ENCODE measurements at places on chromosomes 5 and 9.

GRCh38 chr9:35832814-35833213 is 3.8 kb downstream of the TMEM8B start:
- DNase-seq = no peak

GRCh38 chr9:77916410-77916819 is 115.2 kb downstream of the GNAQ start:
- DNase-seq = no peak

DNA sequence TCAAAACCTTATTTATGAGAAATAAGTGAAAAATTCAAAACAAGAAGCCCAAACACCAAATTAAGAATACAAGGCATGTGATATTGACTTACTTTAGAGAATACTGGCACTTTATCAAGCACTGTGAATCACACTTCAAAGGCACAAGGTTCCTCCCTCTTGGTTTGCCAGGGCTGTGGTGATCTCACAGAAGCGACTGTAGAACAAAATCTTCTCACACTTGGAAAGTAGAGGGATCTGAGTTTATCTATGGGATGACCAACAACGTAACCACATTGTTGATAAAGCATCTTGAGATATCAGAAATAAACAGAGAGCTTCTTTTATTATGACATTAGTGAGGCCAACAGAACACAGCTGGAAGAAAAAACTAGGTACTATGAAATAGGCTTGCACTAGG is 295.9 kb downstream of the NFIB start:
- DNase-seq = no peak

GRCh38 chr5:104189031-104189430 is 626.4 kb upstream of the NUDT12 start:
- no peak for DNase-seq

DNA sequence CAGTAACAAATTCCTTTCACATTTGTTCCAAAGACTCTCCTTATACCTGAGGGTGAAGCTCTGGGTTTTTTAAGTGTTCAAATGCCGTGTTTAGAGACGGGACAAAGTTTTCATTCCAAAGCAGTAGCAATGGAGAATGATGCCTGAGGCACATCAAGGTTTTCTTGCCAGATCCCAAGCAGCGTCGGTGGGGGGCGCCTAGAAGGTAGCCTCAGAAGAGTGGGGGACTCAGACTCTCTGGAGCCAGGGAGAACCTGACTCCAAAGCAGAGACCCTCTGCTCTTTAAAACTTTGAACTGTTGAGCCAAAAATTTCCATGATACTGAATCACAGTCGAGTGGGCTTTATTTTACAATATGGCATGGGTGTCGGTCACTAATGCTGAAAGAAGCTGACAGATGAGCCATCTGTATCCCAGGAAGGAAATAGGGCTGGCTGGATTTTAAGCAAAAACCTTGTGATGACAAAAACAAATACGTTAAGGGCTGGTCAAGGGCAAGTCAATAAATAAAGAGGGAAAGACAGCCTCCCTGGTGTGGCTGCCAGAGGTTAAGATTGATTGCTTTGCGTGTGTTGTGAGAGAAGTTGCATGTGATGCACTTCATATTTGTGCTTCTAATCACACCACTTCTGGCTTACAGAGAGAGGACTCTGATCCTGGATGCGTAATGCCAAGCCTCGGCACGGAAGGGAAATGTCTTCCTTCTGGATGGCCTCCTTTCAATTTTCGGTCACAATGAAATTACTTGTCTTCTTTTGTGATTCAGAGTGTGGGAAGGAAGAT is 161.1 kb upstream of the EFNA5 start:
- no peak for DNase-seq

- DNase-seq = no peak
These were observed 26.4 kb upstream of the TYRP1 start for GRCh38 chr9:12666813-12667212.

GRCh38 chr9:114060711-114061110 is 17.4 kb downstream of the AMBP start:
- DNase-seq = no peak

DNA sequence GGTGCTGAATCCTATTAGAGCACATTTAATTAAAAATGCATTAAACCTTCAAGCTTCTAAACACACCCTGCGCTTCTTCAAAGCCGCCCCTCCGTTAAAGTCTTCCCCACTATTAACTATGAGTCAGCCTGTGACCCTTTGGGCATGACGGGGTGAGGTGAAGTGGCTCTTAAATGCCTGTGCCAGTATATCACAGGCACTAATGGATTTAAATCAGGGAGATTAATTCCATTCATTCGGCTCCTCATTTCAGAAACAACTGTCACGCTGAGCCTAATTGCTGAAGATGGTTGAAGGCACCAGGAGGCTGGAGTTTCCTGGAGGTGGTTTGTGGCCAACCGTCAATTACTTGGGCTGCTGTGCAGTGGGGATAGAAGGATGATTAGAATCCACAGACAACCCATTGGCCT is 192.6 kb upstream of the MSX2 start:
- no peak for DNase-seq

GRCh38 chr9:105930011-105930627 is 235.8 kb downstream of the TMEM38B start:
- no peak for DNase-seq

DNA sequence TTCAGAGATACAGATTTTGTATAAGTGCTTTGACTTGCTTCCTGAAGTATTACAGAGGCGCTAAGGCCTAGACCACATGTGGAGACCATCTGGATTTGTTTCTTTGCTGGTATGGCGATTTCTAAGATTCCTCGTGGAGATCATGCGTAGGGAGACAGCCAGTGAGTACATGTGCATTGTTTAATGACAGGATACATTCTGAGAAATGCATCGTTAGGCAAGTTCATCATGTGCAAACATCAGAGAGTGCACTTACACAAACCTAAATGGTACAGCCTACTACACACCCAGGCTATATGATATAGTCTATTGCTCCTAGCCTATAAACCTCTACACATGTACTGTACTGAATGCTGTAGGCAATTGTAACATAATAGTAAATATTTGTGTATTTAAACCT is 16.5 kb upstream of the CEP120 start:
- no peak for DNase-seq

DNA sequence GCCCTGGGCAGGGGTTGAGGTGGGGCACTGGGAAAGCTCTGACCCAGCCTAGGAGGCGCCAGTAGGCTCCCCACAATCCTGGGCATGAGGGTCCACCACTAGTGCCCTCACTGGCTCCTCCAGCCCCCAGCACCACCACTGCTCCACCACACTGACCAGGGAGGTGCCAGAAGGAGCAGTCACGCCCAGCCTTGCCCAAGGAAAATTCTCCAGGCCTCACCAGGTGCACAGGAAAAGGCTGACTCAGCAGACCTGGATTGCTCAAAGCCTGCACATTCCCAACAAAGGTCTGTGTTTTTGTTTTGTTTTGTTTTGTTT is 62.9 kb downstream of the ZNF354C start:
- DNase-seq = no peak

GRCh38 chr5:51383131-51384121 is at the start of gene ISL1:
ISL1 (plus strand) TSS chr5:51383448; CDS start chr5:51383672, 224 bp downstream.
- DNase-seq = no peak

DNA sequence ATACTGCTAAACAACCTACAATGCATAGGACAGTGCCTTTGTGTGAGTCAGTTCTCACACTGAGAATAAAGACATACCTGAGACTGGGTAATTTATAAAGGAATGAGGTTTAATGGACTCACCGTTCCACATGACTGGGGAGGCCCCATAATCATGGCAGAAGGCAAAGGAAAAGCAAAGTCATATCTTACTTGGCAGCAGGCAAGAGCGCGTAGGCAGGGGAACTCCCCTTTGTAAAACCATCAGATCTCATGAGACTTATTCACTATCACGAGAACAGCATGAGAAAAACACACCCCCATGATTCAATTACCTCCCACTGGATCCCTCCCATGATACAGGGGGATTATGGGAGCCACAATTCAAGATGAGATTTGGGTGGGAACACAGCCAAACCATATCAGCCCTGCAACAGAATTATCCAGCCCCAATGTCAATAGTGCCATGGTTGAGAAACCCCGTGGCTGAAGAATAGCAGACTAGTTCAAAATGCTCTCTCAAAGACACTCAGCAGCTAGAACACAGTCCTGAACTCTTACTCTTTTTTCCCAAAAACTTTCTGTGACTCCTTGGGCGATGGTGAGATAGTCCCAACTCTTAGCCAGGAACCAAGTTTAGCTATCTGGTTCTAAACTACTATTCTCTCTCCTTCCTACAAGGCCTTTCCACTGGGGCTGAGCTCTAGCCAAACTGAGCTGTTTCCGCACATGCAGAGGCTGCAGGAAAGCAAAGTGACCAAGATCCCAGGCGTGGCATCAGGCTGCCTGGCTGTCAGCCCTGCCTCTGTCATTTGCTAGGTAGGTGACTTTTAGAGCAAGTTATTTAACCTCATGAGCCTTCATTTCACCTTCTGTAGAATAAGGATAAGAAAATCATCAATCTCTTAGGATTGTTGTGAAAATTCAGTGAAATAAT is 21.7 kb downstream of the FAT2 start:
- DNase-seq = no peak

GRCh38 chr9:21833090-21833801 is 30.8 kb downstream of the MTAP start:
- no peak for DNase-seq

DNA sequence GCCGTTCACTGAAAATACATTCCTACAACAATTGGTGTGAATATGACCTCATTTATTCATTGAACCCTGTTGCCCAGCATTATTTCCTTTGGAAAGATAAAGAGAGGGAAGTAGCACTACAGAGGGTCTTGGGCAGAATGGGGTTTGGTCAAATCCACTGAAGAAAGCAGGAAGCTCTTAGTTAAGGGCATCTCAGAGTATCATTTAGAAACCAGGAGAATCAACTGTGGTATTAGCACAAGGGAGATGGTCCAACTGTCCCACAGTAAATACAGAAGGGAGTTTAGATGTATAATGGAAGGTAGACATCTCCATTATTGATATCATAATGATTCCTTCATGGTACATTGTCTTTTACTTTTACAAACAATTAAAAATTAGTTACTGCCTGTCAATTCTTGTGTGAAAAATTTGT is 47.1 kb downstream of the LIX1 start:
- DNase-seq = no peak

- no peak for DNase-seq
These were observed 39.8 kb downstream of the SERINC5 start for GRCh38 chr5:80216096-80216495.

DNA sequence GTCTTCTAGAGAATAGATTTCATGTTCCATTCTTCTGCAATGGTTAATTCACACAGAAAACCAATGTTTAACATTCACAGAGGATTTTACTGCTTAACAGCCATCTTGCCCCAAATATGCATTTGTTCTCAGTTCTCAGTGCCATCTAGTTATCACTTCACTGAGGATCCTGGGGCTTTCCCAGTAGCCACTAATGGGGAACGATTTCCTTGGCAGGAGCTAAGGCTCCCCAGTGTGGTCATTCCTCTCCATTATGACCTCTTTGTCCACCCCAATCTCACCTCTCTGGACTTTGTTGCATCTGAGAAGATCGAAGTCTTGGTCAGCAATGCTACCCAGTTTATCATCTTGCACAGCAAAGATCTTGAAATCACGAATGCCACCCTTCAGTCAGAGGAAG is 3.4 kb downstream of the ERAP2 start:
- DNase-seq = no peak

DNA sequence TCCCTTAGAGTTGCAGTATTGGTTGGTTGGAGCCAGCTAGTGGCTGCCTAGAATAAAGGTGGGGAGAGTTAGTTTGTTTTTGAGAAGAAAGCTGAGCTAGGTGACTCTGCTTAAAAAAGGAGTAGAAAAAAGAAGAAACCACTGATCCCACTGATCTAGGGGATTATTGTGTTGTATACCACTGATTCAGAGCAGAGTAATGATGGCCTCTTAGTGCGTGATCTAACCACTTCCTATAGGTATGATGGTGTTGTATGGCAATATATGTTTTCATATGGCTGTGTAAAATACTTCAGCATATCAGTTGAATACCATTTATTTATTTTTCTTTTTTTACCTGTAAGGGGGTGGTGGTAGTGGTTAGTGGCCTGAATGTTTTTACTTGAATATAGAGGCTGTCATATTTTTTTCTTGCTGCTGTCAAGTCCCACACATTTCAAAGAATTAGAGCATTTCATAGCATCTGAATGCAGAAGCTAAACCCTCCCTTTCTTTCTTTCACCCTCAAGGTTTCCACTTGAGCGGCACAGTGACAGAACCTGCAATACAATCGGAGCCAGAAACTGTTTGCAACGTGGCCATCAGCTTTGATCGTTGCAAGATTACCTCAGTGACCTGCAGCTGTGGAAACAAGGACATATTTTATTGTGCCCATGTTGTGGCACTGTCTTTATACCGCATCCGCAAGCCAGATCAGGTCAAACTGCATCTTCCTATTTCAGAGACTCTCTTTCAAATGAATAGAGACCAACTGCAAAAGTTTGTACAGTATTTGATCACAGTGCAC is 140.3 kb downstream of the ZSWIM6 start:
- no peak for DNase-seq

DNA sequence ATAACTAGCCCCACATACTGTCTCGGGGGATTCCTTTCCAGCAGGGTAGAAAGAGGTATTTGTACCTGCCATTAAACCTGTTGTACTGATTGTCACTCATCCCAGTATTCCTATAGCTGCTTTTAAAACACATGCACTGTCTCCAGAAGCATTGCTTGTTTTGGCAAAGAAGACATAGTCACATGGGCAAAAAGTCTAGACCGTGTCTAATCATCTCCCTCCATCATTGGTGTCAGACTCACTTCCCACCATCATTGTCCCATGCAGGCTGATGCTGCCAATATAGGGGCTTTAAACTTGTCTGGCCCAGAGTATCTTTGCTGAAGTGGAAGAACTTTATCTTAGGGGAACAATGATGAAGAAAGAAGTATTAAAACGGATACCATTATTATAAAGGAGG is 12.6 kb downstream of the DNAJC21 start:
- no peak for DNase-seq

GRCh38 chr9:125843646-125844045 is 96.5 kb downstream of the PBX3 start:
- no peak for DNase-seq

- no peak for DNase-seq
These were observed 427 bp downstream of the RBM27 start for GRCh38 chr5:146203872-146204192.

- no peak for DNase-seq
These were observed 150.6 kb downstream of the COL23A1 start for GRCh38 chr5:178439493-178440180.

DNA sequence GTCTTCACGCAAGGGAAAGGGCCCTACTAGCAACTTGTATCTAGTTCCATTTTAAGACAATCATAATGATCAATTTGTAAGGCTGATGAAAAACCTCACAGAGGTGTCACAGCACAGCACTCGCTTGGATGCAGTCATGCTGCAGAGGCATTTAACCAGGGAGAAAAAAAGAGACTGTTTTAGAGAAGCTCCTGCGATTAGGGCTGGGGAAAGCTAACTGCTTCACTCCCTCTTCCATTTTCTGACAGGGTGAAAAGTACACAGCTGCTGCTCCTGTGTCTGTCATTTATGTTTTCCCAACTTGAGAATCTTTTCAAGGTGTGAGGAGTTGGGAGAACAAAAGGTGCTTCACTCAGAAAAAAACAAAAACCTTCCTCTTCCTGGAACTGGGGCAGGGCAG is 106.4 kb downstream of the CDK5RAP2 start:
- DNase-seq = no peak

DNA sequence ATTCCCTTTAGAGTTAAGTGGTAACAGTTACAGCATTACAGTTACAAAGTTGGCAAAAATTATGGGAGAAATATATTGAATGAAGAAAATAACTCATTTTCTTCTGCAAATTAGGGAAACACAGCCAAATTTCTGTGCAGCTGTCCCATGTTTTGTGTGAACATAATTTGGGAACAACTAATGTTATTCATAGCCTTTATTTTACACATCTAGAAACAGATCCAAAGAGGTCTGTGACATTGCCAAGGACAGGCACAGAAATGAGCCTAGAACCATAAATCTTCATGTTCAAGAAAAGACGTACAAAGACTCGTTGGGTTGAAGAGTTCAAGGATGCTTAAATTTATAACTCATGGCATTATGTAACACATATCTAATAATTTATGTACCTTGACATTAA is 114.1 kb upstream of the TXNDC8 start:
- no peak for DNase-seq
